ENCODE measurements at places on chromosomes 16 and 17.

DNA sequence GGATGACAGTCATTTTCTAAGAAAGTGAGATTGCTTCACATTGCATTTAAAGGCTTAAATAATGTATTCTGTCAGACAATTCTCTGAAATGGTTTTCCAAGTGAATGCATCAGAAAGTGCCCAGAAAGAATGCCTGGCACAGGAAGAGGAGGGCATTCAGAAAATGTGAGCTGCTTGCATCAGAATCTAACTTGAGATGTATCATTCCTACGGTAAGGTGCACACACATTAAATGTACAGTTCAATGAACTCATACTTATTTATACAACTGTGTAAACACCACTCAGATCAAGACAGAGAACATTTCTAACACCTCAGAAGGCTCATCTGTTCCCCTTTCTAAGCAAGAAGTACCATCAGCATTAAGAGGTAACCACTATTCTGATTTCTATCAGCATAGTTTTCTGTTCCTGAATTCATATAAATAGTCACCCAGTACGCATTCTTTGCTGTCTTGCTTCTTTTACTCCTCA lies 638.0 kb downstream of the MAF start:
- no peak for DNase-seq

DNA sequence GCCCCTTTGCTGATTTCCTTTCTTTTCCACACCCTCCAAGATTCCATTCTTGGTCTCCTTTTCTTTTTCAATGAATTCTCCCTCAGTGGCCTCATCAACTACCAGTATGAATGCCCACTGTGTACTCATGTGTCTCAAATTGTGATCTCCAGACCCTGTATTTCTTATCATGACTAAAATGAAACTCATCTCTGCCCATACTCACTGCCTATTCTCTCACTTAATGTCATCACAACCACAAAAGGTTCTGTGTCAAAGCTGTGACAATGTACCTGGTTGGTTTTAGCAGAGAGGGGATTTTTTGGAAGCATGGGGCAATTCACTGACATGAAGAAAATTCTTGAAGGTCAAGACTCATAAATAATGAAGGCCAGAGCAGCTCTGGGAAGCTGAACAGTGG lies 11.5 kb upstream of the TBX4 start:
- DNase-seq = no peak

DNA sequence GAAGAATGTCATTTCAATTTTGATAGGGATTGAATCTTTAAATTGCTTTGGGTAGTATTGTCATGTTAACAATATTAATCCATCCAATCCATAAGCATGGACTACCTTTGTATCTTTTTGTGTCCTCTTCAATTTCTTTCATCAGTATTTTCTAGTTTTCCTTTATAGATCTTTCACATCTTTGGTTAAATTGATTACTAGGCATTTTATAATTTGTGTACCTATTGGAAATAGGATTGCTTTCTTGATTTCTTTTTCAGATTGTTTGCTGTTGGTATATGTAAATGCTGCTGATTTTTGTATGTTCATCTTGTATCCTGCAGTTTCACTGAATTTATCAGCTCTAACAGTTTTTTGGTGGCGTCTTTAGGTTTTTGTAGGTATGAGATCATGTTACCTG lies 24.1 kb upstream of the BCAS3 start:
- DNase-seq = no peak

DNA sequence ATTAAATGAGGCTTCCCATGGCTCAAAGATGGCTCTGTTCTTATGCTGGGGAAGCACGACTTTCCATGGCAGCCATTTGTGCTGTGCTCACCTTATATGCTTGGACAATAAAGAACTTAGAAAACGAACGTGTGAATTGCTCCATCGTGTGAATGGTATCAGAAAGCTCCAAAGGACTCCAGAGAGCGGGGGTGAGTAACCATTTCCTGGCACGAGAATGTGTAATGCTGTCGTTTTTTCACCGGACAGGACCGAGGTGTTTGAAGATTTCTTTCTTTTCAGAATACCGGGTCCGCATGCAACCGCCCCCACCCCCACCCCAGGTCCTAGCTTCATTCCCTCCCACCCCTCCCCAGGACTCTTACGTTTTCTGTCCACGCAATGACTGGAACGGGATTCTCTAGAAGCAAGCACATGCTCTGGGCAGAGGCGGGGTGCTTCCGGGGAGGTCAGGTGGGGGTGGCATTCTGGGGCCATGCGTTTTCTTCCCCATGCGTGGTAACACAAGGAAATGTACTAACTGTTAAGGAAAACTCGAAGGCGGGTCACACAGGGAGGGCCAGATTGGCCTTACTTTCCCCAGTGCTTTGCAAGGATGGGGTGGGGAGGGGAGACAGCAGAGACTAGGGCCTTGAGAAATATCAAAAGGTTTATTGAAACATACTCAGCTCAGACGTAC lies 26.2 kb downstream of the GPRC5B start:
- no peak for DNase-seq

DNA sequence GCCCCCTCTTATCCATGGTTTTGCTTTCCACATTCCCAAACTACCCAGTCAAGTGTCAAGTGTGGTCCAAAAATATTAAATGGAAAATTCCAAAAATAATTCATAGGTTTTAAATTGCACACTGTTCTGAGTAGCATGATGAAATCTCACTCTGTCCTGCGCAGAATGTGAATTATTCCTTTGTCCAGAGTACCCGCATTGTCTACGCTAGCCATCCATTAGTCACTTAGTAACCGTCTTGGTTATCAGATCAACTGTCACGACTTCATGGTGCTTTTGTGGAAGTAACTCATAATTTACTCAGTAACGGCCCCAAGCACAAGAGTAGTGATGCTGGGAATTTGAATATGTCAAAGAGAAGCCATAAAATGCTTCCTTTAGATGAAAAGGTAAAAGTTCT lies 94.9 kb downstream of the SLC39A11 start:
- no peak for DNase-seq

DNA sequence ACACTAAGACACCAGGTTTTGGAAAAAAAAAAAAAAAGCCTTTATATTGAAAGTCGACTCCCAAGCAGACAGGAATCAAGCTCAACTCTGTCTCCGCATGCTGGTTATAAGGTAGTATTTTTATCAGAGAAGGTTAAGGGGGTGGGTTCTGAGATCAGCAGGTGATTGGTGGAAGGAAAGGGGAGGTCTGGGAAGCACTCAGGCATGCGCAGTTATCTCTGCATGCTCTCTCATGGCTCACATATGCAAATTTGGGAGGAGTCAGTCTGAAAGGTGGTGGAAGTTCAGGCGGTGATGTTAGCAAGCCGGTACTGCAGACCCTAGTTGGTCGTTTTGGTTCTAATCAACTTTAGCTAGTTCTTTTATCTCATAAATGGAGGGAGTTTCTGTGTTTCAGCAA lies 357.6 kb upstream of the C16orf82 start:
- DNase-seq = no peak
